Choroid plexus epithelial cell (primary cell): ENCODE measurements at places on chromosomes 11 and 22.
A peak's percentile ranks its signal among the peaks of the same experiment; 100 is the strongest.

- no peak for DNase-seq
These were observed 3.3 kb upstream of the CRACR2B start for GRCh38 chr11:824292-824880.

DNA sequence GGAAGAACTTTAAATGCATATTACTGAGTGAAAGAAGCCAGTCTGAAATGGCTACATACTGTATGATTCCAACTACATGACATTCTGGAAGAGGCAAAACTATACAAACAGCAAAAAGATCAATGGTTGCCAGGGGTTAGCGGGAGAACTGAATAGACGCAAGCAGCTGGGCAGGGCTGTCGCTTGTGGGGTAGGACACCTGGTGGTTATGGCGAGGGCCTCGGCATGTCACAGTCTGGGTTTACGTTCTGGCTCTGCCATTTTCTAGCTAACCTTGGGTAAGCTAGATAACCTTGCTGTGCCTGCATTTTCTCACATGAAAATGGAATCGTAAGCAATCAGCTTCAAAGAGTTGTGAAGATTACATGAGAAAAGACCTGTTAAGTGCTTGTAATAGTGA is 55.2 kb upstream of the SYT13 start:
- no peak for DNase-seq

- DNase-seq = no peak
These were observed 12.3 kb upstream of the FGF19 start for GRCh38 chr11:69716099-69716498.

DNA sequence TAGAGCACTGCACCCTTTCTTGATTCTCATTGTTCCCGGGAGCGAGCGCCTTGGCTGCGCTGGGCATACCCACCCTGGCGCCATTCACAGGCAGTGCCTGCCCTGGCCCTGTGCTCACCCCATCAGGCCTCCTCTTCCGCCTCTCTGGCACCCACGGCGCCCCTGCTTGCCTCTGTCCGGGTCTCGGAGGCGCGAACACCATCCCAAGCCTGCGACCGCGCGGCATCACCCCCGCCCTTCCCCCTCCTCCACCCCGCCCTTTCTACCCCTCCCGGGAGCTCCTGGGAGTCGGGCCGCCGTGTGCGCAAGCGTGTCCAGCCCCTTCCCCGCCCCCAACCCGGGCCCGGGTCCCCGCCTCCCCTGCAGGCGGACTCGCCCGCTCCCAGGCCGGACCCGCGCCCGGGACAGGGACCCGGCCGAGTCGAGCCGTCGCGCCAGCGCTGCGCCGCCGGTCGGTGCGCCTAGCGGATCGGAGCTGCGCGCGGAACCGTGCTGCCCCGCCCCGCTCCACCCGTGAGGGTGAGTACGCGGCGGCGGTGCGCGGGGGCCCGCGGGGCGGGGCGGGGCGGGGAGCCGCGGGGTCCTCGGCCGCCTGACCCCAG is at the start of gene ST3GAL4:
Gene ST3GAL4 (plus strand): TSS at position 363 of the 602 bp plus-strand sequence. CDS start 50,470 bp downstream, outside the sequence.
- peak; percentile 66 for DNase-seq
